ENCODE measurements at places on chromosomes 3 and 15. TPM values are rescaled to one million over a fixed set of nuclear protein-coding genes. Genes with fewer than 3 reads are reported as not detected.

The PLOD2 gene
- total RNA-seq = 44.8 TPM

The TMEM158 gene
- total RNA-seq = 8.8 TPM

The AGTR1 gene
- total RNA-seq = not detected

The IQSEC1 gene
- total RNA-seq = 6.6 TPM

The RFTN1 gene
- 24.4 TPM for total RNA-seq

The DRD3 gene
- not detected for total RNA-seq

The SI gene
- not detected for total RNA-seq

The CDHR4 gene
- total RNA-seq = not detected

The CD96 gene
- not detected for total RNA-seq

The GLDN gene
- not detected for total RNA-seq

The CXCR6 gene
- total RNA-seq = not detected

The HCN4 gene
- total RNA-seq = not detected

The NOX5 gene
- not detected for total RNA-seq

The SLC9C1 gene
- not detected for total RNA-seq

The FGD5 gene
- total RNA-seq = 0.28 TPM

The CHRNA7 gene
- total RNA-seq = 0.28 TPM

The CMTM8 gene
- 7.8 TPM for total RNA-seq

The ARL8B gene
- 25.5 TPM for total RNA-seq

The ECE2 gene
- not detected for total RNA-seq

The OR5K2 gene
- not detected for total RNA-seq

The SPTBN5 gene
- total RNA-seq = 0.49 TPM

The NECTIN3 gene
- total RNA-seq = 5.0 TPM

The RGMA gene
- 6.6 TPM for total RNA-seq

The OCA2 gene
- total RNA-seq = 0.88 TPM

Data from airway epithelial cell (primary cell).